ENCODE measurements at places on chromosomes 7 and 10.

DNA sequence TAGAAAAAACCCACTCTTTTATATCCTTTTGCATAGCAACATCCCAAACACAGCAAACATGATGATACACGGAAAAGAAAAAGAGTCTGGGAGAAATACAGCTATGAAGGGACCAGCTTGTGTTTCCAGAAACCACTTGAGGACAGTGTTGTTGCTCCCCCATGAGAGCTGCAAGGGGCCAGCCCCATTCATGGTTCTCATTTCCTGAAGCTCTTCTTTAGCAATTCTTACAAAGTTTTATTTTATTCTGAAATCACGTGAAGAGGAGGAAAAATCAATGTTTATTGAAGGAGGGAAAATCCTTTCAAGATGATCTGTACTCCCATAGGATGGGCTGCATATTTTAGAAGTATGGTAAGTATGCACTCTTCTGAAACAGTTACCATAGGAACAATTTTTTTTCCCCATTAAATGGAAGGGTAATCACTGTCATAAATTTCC, 17.5 kb upstream of the PRTFDC1 start:
- DNase-seq: no peak

GRCh38 chr7:48078470-48078869, 10.6 kb upstream of the UPP1 start:
- DNase-seq: no peak

DNA sequence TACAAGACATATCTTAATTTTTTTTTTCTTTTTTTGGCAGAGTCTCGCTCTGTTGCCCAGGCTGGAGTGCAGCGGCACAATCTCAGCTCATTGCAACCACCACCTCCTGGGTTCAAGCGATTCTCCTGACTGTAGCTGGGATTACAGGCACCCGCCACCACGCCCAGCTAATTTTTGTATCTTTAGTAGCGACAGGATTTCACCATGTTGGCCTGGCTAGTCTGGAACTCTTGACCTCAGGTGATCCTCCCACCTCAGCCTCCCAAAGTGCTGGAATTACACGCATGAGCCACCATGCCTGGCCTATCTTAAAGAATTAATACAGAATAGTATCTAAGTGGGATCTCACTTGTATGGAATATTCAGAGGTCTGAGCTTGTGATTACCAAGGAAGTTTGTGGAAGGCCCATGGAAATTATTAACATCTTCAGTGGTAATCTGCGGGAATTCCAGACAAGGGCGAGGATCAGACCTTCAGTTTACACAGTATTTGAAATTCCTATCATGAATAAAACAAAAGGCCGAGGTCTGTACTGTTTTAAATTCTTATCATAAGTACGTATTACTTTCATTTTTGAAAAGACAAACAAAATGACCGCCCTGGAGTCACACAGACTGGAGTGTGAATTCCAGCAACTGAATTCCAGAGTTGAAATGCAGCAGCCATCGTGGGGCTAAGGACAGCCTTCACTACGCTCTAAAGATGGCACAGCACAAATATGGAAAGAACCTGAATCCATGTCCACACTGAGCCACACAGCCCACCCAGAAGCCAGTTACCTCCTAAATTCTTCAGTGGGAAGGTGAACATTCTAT, 16.7 kb downstream of the GPRIN2 start:
- DNase-seq: no peak

GRCh38 chr7:48617508-48617907, 306.8 kb upstream of the CDC14C start:
- no peak for DNase-seq

GRCh38 chr10:132492323-132493025, 45.1 kb upstream of the INPP5A start:
- no peak for DNase-seq

DNA sequence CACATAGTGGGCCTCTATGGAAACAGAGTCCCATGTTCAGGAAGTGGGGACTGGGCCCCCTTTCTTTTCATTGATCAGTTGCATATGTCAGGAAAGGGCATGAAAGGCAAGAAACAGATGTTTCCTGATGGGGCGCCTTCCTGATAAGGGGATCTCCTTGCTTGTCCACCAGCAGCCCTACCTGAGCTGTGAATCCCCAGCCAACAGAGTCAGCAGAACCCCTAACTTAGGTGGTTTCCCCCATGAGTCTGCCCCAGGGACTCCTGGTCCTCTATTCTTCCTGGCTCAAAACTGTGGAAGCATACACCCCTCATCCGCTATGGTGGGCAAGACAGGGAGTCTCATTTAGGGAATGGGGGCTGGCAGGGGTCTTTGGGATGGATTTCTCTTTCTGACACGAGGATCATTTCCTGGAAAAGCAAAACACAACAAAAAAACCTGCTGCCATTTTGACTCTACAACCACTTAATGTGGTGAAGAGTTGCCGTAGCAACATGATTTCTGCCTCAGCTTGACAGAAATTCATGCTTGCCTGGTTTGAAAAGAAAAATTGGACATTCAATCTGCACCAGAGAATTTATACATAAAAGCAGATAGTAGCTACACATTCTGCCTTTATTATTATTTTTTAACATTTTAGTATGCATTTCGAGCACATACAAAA, 119.8 kb downstream of the SPAG6 start:
- no peak for DNase-seq

DNA sequence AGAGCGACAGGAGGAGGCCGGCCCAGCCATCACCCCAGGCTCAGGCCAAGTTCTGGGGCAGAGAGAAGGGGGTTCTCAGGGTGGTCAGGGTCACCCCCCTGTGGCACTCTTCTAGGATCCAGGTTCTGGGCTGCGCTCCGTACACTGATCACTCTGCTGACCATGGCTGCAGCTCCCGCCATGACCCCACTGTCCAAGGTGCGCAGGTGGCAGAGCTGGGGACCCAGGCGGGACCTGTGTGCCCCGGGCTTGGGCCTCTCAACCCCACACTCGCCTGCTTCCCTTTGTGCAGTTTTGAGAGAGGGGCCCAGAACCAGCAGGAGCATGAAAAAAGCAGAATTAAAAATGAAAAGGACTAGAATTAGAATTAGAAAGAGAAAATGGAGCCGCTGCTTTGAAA, 227.1 kb downstream of the FANK1 start:
- no peak for DNase-seq

DNA sequence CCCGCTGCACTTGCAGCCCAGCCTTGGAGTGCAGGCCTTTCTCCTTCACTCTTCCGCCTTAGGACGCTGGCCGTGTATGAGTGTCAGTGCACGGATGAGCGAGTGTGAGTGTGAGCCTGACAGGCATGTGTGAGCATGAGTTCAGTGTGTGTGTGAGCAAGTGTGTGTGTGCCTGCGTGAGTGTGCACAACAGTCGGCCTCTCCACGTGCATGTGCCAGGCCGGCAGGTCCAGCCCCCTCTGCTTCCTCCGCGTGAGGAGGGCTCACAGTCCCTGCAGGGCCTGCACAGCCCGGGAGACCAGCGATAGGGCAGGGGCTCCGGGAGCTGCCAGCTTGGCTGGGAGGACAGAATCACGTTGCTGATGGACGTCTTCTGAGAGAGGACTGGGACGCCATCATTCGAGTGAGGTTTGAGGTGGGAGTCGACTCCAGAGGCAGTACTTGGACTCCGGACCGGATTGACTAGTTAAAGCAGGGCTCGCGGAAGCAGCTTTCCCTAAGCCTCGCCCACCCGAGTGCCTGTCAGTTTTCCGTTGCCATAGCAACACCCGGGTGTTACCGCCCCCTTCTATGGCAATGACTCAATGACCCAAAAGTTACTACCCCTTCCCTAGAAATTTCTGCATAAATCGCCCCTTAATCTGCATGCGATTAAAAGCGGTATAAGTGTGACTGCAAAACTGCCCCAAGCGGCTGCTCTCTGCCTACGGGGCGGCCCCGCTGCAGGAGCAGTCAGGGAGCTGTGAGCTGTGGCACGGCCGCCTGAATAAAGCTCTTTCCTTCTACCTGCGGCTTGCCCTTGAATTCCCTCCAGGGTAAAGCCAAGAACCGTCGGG, 19.6 kb upstream of the CFAP46 start:
- DNase-seq: no peak

GRCh38 chr10:1116051-1116450, 59.9 kb downstream of the WDR37 start:
- no peak for DNase-seq

DNA sequence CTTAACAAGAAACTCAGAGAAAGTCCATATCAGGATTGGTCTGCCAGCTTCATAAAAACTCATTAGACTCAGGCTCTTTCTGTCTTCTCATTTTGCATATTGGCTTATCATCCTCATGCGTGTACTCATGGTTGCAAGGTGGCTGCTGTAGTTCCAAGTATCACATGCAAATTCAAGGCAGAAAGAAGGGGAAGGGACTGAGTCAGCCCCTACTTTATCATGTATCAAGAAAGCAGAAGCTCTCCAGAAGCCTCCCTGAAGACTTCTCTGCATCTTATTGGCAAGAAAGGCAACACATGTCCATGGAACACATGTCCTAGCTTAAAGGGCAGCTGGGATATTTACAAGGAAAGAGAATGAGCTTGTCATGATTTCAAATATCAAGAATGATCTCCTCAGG, 19.4 kb upstream of the EZH2 start:
- DNase-seq: no peak

DNA sequence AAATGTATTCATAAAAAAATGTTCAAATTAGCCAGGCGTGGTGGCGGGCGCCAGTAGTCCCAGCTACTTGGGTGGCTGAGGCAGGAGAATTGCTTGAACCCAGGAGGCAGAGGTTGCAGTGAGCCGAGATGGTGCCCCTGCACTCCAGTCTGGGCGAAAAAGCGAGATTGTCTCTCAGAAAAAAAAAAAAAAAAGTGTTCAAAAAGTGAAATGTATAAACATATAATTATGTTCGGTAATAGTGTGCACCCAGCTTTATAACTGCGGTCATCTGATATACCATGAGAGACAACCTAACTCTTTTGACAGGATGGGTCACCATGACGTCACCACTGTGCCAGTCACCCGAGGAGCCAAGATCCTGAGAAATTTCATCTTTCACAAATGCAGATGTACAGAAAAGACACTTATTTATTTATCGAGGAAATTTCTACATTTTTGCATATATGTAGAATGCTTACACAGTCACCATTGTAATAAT, 594 bp upstream of the RP9 start:
- DNase-seq: no peak

DNA sequence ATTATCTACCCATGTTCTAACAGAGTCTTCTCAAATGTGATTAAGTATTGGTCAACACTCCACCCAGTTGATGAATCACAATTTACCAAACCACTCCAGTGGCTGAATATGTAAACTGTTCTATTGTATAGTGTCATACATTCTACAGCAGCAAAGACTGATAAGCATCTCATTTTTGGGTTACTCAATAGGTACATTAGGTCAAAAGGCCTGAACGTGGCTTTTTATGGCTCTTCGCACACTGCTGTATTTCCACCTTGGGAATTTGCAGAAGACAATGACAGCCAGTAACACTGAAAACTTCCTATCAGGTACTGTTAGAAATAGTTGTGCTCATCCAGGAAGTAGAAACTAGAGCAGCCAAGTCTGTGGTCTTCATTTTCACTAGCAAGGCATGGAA, 166.9 kb downstream of the GLI3 start:
- DNase-seq: no peak

GRCh38 chr7:123924941-123925340, at the start of gene SPAM1:
TSS of gene SPAM1 (plus strand) at chr7:123925241. CDS start at chr7:123953571, 28,330 bp downstream.
- no peak for DNase-seq

DNA sequence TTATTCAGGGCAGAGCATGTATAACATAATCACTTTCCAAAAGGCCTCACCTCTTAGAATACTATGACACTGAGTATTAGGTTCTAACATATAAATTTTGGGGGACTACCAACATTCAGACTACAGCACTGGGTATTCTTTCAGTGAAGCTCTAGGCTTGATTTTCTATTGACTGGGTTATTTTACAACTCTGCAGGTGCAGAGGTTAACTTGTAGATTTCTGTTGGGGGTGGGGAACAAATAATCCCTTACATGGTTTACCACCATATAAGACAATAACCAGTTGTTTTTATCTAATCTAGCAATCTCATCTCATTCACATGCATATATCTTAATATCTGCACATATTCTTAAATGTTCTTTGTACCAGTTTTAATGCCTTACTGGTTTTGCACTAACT, 73.9 kb downstream of the ATE1 start:
- DNase-seq: no peak

GRCh38 chr10:8596929-8597472, 542.5 kb downstream of the GATA3 start:
- no peak for DNase-seq

DNA sequence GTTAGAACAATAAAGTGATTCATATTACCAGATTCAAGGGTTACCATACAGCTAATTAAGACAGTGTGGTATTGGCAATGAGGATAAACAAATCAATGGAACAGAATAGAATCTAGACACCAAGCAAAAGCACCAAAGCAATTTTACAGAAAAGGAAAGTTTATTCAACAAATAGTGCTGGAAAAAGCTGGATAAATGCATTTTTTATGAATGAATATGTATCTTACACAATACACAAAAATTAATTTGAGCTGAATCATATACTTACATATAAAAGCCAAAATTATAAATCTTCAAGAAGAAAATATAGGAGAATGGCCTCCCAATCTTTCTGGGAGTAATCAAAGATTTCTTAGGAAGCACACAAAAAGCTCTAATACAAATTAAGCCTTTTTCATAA, 220.4 kb upstream of the PTN start:
- no peak for DNase-seq

- DNase-seq: no peak
These were observed 23.5 kb downstream of the HEPACAM2 start for GRCh38 chr7:93202594-93203250.

DNA sequence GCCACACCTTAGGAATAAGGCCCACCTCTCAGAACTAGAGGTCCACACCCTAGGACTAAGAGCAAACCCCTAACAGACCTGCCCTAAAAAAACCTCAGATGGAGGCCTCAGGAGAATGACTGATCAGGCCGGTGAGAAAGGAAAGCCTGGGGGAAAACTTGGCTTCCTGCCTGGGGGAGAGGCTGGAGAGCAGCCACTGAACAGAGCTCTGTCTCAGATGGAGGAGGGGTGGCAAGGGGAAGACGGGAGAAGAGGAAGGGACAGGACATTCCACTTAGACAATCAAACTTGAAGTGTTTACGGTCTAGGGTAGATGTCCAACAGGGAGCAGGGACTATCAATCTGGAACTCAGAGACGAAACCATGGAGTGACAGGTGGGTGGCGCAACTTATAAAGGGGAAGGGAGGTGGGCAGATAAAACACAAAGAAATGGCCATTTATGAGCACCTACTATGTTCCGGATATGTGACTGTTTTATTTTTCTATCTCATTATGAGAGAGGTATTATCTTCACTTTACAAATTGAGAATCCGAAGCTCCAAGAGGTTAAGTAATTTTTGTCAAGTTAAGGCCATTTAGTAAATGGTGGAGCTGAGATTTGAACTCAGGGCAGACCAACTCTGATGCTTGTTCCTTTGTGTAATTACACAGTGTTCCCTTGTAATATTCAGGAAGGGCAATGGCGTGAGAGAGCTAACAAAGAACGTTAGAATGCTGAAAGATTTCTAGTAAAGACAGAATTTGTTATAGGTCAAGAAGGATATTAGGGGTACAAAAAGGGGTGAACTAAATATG, 82.6 kb downstream of the DNMBP start:
- no peak for DNase-seq

- DNase-seq: no peak
These were observed 3.4 kb downstream of the IGFBP3 start for GRCh38 chr7:45917658-45918057.
